CD4-positive, alpha-beta T cell treated with Interleukin-6 for 4 hours (primary cell): ENCODE measurements at places on chromosomes 7 and 10.
A peak's percentile ranks its signal among the peaks of the same experiment; 100 is the strongest.

DNA sequence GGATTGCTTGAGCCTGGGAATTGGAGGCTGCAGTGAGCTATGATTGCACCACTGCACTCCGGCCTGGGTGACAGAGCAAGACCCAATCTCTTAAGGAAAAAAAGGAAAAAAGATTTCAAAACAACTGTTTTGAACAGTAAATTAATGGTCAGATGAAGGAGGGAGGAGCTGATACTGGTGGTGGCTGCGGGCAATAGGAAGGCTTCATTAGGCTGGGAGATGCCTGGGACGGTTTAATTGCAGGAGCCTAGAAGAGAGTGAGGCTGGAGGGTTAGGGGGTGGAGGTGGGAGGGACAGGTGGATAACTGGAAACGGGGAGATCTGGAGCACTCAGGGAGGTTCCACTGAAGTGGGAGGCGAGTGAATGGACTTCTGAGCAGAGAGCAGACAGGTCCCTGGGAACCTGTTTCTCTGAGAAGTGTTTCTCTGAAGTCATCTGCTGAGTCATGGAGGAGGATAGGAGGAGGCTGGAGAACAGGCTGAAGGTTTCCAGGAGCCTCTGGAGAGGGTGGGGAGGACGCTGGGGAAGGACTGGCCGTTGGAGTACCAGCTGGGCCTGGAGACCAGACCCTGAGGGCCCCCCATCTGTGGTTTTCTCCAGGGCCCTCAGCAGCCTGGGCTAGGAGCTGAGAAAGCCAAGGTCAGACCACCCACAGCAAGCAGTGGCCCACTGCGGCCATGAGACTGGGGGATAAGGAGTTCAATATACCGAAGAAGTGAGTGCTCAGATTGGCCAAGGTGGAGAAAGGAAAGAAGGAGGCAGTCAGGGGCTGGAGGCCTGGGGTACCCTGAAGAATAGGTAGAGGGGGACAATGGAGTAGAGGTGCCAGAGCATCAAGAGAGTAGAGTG lies 14.4 kb upstream of the YWHAG start:
- no peak for DNase-seq

DNA sequence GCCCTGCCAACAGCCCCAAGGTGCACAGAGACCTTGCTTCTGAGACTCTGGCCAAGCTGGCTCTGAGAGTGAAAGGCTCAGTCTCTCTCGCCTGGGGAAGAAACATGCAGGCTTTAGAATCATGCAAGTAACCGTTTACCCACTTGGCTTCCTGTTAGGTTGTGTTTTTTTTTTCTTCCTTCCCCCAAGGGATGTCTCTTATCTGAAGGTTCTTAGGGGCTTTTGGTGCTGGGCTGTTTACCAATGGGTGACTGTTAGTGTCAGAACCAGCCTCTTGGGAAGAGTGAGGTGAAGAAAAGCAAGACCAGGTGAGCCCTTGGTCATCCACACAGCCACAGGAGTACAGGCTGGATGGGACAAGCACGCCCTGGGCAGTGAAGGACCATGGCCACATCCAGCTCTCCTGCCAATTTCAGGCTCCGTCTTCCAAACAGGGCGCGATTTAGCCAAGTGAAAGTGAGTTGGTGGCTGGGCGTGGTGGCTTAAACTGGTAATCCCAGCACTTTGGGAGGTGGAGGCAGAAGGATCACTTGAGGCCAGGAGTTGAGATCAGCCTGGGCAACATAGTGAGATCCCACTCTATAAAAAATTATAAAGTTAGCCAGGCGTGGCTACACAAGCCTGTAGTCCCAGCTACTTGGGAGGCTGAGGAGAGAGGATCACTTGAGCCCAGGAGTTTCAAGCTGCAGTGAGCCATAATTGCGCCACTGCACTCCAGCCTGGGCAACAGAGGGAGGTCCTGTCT lies 76.3 kb upstream of the CUX1 start:
- DNase-seq = peak; percentile 11

- DNase-seq = no peak
Observed at GRCh38 chr10:122878799-122879338, 512 bp downstream of the FAM24B start.

DNA sequence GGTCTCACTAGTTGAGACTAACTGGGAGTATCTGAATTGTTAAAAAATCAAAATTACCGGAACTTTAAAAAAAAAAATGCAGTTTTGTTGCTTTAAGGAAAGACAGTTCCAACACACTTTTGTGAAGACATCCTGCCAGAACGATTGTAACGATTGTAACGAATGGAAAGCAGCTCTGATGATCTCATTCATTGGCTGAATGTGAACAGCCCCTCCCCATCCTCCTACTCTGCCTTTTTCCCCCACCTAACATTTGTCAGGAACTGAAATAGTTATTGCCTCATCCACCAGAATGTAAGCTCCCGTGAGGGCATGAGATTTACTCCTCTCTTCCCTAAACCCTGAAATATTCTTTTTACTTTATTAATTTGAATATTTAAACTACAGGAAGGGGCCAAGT lies 23.1 kb upstream of the ZC3HAV1L start:
- no peak for DNase-seq

DNA sequence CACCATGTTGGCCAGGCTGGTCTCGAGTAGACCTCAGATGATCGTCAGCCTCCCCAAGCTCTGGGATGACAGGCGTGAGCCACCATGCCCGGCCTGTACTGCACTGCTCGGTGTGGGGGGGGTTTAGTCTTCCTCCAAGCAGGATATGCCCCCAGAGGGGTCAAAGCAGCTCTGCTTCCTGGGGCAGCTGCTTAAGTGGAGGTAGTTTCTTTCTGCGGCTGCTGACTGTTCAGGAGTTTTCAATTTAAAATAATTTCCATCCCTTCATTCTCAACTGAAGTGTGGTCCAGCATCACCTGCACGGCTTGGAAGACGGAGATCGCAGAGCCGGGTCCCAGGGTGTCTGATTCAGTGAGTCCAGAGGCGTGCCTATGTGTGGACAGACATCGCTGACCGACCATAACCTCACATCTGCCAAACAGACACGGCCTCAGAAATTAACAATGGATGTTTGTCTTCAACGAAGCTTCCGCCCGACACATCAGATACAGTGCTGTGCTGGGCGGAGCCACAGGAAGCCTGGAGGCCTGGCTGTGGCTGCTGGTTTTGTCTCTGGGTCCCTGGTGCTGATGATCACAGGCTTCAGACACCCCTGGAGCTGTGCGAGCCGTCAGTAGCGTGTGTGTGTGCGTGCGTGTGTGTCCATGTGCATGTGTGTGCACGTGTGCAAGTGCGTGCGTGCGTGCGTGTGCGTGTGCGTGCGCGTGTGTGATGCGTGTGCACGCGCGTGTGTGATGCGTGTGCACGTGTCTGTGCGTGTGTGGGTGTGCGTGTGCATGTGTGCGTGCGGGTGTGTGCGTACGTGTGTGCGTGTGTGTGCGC lies 226.5 kb upstream of the PITRM1 start:
- no peak for DNase-seq

DNA sequence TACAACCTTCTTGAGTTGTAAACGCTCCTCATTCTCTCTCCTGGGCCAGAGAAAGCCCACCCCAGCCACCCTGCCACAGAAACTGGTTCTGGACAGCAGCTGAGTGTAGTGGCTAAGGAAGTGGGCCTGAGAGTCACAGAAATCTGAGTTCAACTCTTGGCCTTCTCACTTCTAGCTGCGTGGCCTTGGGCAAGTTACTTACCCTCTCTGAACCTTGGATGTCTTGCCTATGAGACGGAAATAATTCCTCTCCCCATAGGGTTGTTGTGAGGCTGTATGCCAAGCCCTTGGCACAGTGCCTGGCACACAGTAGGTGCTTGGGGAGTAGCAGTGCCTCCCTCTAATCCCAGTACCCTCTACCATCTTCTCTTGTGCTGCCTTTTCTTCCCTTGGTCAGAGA lies 51.5 kb downstream of the ADAMTS14 start:
- no peak for DNase-seq

GRCh38 chr10:3173171-3173878 lies 743 bp upstream of the PITRM1 start:
- no peak for DNase-seq
